ENCODE measurements at places on chromosomes 6 and 20.

DNA sequence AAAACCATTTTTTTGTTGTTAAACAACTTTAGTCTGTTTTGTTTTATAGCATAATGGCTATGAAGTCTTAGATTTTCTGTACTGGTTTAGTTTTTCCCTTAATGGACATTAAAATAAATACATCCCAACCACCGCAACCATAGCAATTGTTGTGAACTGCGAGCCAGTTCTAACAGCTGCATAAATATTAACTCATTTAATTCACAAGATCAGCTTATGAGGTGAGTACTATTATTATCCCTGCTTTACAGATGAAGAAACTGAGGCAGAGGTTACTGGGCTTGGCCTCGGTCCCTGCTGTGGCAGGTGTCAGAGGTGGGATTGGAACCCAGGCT lies 23.1 kb downstream of the MOCS3 start:
- ATAC-seq, result no peak

GRCh38 chr6:14210077-14210476 lies 92.5 kb downstream of the CD83 start:
- no peak for ATAC-seq

DNA sequence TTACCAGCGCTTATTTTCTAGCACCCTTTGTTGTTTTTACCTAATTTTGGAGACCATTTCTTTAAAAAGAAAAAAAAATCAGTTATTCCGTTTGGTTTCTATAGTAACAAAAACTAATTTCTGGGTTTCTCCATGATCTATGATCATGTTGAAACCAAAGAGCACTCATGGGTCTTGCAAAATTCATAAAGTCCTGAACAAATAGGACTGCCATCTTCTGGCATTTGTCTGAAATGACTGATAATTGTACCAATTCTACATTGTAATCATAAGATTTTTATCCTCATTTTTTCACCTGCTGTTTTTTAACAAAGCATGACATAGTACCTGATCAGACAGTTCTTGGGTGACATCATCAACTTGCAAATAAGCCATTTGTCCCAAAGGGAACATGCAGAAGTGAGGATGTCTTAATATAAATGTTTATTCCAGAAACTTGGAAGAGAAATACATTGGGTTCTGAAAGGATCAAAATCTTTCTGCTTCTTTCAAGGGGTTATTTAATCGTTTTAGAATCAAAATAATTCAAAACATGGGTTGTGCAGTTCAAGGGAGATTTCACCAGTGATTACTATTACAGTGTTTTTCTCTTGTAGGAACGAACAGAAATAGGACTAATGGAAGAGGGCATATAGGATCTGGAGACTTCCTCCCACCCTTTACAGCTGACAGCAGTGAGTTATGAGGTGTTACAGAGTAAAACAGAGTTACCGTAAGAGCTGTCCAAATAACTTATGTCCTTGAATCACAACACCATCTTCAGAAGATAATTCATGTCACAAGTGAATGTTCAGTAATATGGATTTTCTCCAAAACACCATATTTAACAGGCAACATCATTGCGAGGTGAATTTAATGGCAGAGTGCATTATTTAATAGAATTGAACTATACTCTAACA lies 87.1 kb upstream of the GJE1 start:
- peak; percentile 55 for ATAC-seq

DNA sequence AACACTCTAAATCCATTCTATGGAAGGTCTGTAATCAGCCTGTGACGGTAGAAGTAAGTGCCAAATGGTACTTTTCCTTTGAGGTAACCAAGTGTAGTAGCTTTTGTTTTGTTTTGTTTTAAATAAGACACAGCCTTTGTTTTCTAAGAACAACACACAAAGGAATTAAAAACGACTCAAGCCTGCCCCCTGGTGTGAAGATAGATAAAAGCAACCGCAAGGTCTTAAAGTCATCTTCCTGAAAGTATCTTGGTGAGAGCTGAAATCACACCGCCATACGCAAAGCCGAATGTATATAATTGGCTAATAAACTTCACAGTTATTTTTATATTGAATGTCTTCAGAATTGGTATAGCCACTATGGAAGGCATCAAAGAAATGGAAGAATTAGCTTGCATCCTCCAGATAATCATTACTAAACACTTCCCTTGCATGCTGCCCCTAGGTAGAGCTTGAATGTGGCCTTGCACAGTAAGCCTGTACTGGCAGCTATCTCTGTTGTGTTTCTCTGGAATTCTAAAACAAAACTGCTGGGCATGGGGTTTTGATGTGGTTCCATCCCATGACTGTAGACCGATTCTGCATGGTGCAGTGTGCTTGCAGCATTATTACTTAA lies 95.6 kb downstream of the LAMP5 start:
- peak; percentile 87 for ATAC-seq

DNA sequence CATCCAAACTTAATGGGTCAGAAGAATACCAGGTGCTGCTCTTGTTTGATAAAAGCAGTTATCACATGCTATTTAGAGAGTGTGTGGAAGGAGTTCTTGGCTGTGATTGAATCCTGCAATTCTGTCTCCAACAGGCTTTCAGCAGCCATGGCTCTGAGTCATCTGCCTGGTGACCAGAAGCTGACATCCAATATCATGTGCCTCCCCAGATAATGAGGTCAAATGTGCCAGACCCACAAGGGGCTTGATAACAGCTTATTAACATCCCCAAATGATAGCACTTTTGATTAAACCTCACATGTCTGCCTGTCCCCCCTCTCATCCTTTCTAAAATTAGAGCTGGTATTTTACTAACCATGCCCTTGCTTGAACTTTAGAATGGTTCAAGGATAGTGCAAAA lies 175.7 kb upstream of the PLN start:
- ATAC-seq, result no peak

All from SK-N-SH treated with all-trans-retinoic acid at 6 μM for 48 hours (cell line).